ENCODE measurements at places on chromosomes 16 and 17. TPM values are rescaled to one million over a fixed set of nuclear protein-coding genes. Genes with fewer than 3 reads are reported as not detected.

DNA sequence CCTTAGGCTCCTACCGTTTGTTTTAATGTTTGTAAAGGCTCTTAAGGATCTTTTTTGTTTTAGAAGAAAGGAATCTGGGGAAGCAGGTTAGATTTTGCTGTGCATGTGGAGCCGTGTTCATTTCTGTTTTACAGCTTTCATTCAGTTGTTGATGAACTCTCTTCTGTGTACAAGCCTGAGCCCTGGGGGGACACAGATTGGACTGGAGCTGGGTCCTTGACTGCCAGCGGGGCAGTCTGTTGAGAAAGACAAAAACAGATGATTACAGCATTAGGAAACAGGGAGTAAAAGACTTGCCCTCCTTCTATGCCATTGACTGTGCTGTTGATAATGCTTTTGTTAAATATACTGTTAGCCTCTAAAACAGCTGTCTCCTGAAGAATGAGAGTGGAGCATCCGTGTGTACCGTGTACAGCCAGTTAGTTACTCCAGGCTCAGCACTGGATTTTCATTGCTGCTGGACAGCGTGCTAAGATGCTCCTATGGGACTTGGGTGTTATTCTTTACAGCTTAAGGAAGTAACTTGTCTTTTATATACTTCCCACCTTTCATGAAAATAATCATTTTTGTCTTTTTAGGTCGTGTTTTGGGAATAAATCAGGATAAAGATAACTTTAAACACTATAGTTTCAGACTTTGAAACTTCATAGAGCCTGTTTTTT lies 3.2 kb downstream of the MAP1LC3B start:
- no peak for DNase-seq

DNA sequence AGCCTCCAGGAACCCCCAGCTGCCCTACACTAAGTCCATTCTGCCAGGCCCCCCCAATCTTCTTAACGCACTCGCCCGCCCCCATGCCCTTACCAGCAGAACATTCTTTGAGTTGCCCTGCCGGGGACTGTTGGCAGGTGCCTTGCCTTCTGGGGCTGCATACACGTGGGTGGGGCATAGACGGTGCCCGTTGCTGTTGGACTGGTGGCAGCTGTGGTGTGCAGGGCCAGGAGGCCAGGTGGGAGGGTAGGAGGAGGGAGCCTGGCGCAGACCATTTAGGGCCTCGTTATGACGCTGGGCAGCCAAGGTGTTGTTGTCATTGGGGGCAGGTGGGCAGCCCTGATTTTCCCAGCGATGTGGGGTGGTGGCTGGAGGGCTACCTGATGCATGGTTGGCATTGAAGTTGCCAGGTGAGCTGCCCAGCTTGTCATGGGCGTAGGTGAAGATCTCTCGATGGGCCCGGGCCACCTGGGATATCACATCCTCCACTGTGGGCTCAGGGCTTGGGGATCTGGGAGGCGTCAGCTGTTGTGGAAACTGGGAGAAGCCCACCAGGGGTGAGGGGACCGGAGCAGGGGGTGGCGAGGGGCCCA lies 4.9 kb downstream of the NR1D1 start:
- no peak for DNase-seq

DOC2B gene
- 0.33 TPM for total RNA-seq

DNAI2 gene
- total RNA-seq: not detected

GRCh38 chr16:55418586-55418985 lies 60.4 kb upstream of the MMP2 start:
- peak; percentile 47 for DNase-seq

Measured in endothelial cell (in vitro differentiated cells).